ENCODE measurements at places on chromosomes 4 and X.
A peak's percentile ranks its signal among the peaks of the same experiment; 100 is the strongest.

GRCh38 chr4:62135565-62136156 lies 935.5 kb downstream of the ADGRL3 start:
- no peak for DNase-seq

GRCh38 chr4:159484864-159485263 lies 382.0 kb downstream of the RAPGEF2 start:
- no peak for DNase-seq

- DNase-seq: no peak
Measured at GRCh38 chrX:48784726-48785125, 1.7 kb upstream of the GATA1 start.

DNA sequence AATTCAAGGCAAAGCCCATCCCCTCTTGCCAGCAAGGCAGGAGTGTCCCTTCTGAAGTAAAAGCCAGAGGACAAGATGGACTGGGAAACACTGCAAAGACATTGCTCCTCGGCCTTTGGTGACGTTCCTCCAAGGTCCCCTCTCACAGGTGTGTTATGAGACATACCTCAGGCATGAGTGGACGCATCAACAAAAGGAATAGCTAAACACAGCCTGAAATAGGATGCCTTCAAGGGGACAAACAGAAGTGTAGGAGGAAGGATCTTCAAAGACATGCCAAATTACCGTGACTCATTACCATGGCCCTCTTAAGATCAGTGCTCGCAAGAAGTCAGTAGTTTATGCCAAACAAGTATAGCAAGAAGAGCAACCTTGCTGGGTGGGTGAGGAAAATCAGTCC lies 6.0 kb upstream of the IDS start:
- DNase-seq: peak; percentile 16

DNA sequence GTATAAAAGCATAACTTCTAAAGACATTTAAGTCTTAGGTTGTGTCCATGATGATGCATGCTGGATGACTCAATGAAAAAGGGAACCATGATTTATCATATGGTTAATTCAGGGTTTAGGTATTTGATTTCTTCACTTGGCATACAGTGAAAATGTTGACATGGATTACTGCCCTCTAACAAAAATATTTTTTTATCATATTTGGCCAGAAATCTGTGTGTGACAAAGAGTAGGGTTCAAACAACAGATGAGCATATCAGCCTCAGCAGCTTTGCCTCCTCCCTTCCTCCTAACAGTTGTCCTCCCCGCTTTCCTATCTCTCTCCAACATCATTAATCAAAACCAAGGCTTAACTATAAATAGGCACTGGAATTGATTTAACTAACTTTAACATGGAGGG lies 46.3 kb downstream of the ARHGAP6 start:
- peak; percentile 9 for DNase-seq

GRCh38 chr4:8545439-8545765 lies 34.8 kb upstream of the GPR78 start:
- DNase-seq: no peak

DNA sequence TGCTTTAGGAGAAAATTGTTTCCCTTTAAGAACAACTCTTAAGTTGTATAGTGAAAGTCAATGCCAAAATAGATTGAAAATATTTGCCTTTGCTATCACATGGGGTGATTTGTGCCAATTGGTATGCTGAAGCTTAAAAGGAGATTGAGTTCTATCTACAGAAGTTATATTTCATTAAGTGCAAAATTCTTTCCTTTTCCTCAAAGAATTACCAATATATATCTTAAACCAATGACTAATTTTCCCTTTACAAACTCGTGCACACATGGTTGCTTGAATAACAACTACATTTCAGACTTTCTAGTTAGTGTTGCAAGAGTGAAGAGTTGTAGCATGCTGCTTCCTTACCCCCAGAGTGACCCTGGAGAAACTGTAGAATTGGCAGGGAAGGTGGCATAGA lies 990.0 kb upstream of the PABPC4L start:
- no peak for DNase-seq

DNA sequence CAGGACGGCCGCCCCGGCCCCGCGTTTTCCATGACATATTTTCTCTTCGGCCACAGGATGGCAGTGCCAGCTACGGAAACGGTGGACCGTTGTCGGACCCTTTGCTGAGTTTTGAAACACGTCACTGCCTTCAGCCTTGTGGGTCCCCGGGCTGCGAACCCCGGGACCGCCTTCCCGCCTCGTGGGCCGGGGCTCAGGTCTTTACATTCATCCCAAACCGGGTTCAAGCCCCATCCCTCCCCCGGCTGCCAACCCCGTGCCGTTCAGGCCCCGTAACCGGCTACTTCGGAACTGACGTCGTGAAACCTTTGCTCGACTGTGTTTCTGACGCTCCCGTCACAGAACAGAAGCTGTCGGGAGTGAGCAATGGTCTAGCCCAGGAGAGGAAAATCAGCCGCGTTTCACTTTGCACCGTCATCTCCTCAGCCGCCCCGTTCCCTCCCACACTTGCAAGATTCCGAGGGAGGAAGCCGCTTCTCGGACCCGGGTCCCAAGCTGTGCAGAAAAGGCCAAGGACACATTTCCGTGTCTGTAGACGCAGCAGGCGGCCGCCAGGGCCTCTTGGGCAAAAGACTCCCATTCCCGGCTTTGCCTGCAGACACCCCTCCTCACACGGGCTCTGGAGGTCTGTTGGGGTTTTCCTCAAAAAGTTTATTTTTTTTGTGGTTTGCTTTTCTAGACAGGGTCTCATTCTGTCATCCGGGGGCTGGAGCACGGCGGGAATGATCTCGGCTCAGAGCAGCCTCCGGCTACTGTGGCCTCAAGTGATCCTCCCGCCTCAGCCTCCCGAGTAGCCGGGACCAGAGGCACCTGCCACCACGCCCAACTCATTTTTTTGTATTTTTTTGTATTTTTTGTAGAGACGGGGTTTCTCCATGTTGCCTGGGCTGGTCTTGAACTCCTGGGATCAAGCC lies 41.4 kb upstream of the PPP2R3B start:
- DNase-seq: peak; percentile 19

DNA sequence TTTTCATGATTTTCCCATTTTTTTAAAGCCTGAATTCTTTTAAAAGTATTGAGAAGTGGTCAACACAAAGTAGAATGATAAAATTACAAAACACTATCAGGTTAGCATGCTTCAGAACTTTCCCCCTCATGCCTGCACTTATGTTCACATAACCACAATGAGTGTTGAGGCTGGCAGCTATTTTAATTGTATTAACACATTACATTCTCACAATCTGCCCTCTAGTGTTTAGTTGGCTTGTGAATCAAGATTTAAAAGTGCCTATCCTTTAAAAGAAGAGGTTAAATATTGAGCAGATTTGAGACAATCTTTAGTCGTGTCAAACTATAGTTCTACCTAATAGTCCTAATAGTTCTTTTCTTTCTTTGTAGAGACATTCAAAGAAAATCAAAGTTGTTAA lies 93.6 kb upstream of the NAP1L5 start:
- DNase-seq: peak; percentile 51

DNA sequence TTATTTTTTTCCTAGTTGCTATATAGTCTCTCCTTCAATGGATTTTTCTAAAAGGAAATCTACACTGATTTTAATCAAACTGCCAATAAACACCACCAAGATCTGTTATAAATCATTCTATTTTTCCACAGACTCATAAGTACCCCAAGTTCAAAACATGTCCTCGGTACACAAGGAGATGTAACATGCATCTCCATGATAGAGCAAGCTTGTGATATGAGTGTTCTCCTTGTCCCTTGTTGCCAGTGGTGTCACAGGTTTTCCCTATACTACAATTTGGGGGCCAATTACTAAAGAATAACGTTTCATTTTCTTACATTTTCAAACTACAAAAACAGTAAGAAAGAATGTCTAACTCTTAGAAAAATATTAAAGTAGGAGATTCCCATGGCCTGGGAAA lies 491 bp downstream of the ARHGEF6 start:
- no peak for DNase-seq

GRCh38 chrX:119158226-119158625 lies 30.6 kb upstream of the KIAA1210 start:
- no peak for DNase-seq

DNA sequence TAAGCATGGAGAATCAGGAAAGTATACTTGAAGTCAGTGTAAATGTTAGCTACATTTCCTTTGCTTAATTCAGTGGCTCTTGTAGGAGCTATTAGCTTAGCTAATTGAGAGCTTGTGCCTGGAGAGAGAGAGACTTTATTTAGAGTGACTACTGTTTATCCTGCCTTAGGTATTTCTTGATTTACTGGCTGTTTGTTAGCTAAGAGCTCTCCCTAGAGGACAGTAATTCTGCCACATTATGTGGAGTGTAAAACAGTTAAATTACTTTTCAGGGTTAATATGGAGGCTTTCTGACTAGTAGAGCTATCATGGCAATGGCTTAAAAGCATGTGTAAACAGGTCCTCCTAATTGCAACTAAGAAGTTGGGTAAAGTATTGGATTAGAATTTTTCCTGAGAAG lies 306.5 kb upstream of the TECRL start:
- DNase-seq: no peak

- no peak for DNase-seq
Measured at GRCh38 chrX:129404670-129405008, 118.7 kb downstream of the SMARCA1 start.

DNA sequence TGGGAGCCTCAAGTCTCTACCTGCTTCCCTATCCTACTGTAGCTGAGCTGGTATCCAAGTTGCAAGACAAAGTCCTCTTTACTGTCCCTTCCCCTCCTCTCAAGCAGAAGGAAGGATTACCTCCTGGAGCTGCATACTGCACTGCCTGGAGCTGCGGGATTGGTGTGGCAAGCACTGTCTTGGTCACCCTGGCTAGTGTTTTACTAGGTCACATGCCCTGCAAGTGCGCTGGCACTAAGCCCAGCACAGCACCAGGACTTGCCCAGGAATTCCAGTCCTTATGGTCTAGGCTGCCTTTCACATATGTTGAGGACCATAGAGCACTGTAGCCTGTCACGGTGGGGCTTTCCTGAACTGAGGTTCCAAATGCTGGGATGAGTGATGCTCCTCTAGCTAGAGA lies 227.3 kb upstream of the ZC4H2 start:
- no peak for DNase-seq

DNA sequence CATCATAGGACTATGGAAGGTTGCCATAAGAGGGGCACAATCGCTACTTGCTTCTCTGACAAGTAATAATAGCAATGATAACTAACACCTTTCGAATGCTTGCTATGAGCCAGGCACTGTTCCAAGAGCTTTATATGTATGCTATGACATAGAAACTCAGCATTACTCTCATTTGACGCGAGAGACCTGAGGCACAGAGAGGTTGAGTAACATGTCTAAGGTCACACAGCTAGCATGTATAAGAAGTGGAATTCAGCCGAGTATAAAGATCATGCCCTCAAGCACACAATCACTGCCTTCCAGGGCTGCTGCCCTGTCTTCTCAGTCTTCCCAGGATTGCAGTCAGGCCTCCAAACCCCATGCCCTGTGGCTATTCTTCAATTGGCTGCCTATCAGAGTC lies 19.5 kb downstream of the PJA1 start:
- no peak for DNase-seq

DNA sequence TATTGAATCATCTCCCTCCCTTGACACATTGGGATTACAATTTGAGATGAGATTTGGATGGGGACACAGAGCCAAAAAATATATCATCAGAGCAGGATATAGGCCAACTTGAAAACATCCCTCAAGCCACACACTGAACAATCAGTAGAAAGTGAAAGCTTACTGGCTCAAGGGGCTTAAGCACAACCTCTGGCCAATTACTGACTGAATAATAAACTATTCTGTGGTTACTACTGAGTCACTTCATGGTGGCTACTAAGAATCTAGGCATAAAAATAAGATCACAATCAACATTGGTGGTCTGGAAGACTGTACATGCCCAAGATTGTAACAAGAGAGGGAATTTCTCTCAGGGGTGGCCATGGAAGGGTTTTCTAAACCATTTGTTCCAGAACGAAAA lies 27.4 kb upstream of the GPR174 start:
- no peak for DNase-seq

DNA sequence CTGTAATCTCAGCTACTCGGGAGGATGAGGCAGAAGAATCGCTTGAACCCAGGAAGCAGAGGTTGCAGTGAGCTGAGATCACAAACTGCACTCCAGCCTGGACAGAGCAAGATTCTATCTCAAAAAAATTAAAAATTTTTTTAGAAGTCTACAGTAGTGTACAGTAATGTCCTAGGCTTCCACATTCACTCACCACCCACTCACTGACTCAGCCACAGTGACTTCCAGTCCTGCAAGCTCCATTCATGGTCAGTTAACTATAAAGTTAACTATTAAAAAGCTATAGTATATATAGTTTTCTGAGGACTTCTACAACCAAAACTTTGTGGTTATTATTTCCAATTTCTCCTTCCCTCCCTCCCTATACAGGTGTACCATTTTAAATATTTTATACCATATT lies 34.7 kb upstream of the NEUROG2 start:
- peak; percentile 50 for DNase-seq

DNA sequence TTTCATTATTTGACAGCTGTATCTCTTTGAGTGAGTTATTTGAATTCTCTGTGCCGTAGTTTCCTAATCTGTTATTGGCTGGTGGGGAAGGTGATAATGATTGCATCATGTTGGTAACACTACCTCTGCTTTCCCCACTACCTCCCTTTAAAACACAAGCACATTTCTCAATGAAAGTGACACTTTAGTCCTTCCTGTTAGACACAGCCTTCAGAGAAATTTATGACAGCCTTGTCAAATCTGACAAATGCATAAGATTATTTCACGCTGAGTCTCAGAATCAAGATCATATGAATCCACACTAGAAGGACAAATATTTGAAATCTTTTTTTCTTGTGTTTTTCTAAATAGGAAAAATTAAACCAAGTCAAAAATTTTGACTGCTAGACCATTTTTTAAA lies 896.1 kb downstream of the CENPC start:
- DNase-seq: no peak

DNA sequence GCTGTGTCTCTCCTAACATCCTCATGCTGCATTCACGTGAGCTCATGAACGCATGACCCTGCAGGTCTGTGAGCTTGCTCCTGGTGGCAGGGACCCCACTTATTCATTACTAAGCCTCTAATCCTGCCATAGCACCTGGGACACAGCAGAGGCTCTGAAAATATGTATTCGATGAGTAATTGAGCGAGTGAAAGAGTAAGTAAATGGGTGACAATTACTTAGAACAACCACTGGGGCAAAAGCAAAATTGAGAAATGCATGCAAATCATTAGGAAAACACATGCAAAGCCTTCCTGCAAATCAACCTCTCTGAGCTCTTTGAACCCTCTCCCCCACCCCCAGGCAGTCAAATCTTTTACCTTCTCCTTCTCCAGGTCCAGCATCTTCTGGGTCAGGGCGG lies 23.6 kb upstream of the C4orf50 start:
- no peak for DNase-seq

DNA sequence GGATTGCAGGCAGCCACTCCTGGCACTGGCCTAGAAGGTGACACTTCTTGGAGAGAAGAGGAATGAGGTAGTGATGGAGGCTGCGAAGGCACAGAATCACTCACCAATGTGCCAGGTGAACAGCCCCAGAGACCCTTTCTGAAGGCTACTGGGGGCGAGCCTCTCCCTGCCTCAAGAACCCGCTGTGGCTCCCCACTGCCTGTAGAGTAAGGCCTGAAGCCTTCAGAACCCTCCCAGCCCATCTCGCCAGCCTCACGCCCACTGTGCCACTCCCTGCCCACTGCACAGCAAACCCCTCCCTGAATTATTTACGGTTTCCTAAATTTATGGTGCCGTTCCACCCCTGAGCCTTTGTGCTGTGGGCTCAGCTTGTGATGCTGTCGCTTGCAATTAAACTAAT lies 24.2 kb upstream of the SORCS2 start:
- DNase-seq: no peak

Measured in AG10803 (cell line).